ENCODE measurements at places on chromosomes 6 and 20. TPM values are rescaled to one million over a fixed set of nuclear protein-coding genes. Genes with fewer than 3 reads are reported as not detected.

FAM184A gene
- 0.79 TPM for total RNA-seq

PAQR8 gene
- 2.2 TPM for total RNA-seq

HCK gene
- 0.14 TPM for total RNA-seq

PLG gene
- not detected for total RNA-seq

IYD gene
- total RNA-seq: not detected

PSORS1C2 gene
- not detected for total RNA-seq

RTF2 gene
- total RNA-seq: 56.5 TPM

RNF182 gene
- not detected for total RNA-seq

RGS17 gene
- total RNA-seq: not detected
